Left kidney (tissue), 8 donors: ENCODE measurements at places on chromosomes 5 and 9. TPM values are rescaled to one million over a fixed set of nuclear protein-coding genes. Genes with fewer than 3 reads are reported as not detected.

- DNase-seq, result no peak
Observed at GRCh38 chr5:96758621-96759020, 49.1 kb downstream of the ERAP1 start.

DNA sequence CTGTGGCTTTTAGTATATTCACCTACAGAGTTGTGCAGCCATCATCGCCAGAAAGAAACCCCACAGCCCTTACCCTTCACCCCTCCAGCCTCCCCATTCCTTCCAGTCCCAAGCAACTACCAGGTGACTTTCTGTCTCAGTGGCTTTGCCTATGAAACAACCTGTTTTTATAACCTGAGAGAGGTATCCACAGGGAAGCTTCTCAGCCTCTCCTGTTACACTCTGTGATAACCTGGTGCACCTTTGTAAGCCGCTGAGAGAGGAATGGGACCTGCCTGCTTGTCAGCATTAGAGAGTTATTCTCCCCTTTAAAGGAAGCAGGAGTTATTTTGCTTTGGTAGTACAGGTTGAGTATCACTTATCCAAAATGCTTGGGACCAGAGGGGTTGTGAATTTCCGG, 93.6 kb downstream of the TRIO start:
- no peak for DNase-seq

- DNase-seq, result no peak
Observed at GRCh38 chr9:77811832-77812231, 163.7 kb upstream of the GNA14 start.

The EQTN gene
- polyA plus RNA-seq, result 0.43 TPM

DNA sequence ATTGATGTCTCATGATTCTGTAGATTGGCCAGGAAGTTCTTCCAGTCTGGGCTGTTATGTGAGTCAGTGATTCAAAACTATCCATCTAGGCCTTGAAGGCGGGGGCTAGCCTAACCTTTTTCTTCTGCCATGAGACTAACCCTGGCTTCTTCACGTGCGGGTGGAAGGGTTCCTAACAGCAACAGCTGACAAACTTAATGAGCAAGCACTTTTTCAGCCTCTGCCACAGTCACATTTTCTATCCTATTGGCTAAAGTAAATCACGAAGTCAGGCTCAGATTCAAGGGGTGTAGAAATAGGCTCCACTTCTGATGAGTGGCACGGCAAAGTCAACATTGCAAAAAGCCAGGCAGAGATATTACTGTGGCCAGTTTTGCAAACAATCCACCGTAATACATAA, 68.4 kb downstream of the STK32A start:
- no peak for DNase-seq

GRCh38 chr9:129609486-129610212, 11.3 kb downstream of the C9orf50 start:
- DNase-seq, result no peak

DNA sequence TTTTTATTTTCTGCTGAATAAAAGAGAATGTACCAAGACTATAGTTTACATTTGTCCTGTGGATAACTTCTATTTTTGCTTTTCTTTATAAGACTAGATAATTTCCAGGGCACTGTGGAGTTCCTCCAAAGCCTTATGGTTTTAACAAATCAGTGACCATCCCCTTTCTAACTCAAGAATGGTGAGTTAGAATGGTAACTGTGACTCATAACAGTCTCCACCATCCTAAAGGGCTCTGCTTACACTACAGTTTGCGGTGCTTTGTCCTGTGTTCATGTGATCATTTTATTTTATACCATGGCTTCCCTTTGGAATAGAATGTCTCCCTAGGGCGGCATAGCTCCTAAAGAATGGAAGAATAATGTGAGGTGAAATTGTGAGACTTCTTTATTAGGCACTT, 30.2 kb downstream of the WDR36 start:
- no peak for DNase-seq

The COX7C gene
- 912 TPM for polyA plus RNA-seq

DNA sequence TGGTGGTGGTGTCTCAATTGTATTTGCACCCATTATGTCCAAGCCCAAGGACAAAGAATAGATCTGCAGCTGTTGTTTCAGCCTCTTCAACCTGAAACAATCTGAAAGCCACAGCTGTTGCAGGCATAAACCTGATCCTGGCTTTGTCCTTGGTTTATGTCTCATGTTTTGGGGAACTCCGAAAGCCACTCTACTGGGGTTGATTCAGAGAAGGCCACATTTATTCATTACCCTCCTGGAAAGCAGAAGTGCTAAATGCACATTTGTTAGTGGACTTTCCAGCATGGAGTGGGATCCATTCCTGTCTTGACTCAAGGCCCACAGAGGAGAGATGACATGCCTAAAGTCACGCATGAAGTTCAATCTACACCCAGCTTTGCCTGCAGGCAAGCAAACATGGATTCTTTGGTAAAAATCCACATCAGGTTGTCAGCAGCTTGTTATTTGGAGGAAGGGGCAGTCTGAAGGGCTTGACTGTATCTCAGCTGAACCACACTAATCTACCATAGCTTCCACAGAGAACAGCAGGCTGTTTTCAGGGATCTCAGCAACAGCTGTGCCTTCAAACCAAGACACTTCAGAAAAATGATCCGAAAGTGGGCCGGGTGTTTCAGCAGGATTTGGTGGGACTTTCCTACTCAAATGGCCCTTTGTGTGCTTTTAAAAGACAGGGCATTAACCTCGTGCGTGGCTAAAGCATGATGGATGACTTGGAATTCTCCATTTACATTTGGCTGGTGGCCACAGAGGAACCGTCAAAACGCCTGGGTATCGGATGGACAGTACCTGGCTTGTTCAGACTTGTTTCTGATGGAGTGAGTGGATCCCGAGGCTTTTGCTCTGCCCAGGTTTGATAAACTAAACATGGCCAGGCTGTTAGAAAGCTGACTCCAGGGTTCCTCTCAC, 36.2 kb upstream of the ADAM19 start:
- DNase-seq, result peak; percentile 13

DNA sequence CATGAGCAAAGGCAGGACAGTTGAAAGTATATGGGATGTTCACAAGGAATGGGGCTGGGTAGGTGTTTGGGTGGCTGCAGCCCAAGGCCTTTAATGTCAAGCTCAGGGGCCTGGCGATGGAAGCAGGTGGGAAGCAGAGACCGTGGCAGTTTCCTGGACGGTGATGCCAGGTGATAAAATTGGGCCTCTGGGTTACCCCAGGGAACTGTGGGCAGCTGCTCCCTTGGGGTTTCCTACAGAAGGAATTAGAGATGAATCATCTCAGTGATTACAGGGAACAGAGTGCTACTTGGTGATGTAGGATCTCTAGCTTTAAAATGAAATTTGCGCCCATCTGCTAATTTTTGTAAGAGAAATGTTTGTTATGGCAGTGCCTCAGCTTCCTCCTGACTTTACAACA, 39.2 kb downstream of the TSTD2 start:
- no peak for DNase-seq

DNA sequence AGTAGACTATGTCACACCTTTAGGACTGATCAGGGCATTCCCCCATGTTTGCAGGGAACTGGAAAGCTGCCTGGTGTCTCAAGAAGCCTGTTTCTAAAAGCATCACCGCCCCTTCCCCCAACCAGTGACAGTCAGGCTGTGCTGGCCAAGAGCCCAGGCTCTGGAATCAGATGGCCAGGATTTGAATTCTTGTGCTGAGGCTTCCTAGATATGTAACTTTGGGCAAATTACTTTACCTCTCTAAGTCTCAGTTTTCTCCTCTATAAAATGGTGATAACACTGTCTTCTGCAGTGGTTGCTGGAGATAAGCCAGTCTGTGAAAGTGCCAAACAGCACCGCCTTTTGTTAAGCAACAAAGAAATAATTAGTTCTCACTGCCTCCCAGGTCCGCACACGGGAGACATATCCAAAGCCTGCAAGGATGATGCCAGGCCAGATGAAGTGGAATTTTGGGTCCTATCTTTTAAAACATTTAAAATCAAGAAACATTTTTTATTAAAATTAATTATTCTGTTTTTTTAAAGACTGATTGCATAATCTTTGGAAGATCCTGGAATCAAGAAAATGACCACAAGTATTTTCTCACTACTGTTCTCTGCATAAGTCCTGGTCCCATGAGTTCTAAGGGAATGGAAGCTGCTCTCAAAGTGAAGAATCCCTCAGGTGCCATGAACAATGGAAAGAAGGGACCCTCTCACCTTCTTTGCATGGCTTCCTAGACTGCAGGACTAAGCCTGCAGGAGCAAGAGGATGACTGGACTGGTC, 13.9 kb downstream of the SLC31A2 start:
- no peak for DNase-seq

The ENTPD8 gene
- 0.33 TPM for polyA plus RNA-seq

- DNase-seq, result no peak
Observed at GRCh38 chr5:10912435-10912834, 151.4 kb upstream of the DAP start.

GRCh38 chr9:137458194-137459151, 661 bp downstream of the NSMF start:
- no peak for DNase-seq

The CDH12 gene
- 7.5 TPM for polyA plus RNA-seq

DNA sequence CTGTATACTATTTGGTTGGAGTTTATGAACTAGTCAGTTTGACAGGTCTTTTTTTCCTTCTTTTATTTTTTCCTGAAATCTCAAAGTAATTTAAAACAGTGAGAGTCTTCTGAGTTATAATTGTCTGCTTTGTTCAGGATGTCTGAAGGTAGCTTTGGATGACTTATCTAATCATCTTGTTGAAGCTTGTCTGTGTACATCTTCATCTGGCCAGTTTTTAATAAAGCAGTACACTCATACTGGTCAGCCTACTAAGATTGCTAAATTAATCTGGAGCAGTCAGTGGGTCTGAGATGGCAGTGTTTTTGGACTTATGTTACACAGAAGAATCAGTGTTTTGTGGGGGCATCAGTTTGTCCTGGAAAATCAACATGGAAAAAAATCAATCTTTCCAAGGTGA, 482.4 kb downstream of the CDH10 start:
- DNase-seq, result no peak

DNA sequence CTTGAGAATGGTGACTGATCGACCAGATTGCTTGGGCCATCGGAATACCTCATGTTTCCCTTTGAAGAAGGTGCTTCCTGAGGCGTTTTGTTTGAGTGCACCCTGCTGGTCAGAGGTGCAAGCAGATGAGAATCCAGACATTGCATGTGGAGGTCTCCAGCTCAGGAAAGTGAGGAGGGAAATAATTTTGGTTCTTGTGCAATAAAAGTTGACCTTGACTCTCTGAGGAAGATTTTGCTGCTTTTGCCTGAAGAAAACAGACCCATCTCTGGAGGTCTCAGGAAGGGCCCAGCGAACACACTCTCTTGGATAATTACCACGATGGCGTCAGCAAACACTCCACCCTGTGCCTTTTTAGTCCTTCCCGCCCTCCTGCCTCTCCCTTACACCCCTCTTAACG, 69.7 kb downstream of the GRAMD2B start:
- no peak for DNase-seq

- no peak for DNase-seq
Observed at GRCh38 chr9:35972093-35972492, 14.1 kb upstream of the OR2S2 start.

DNA sequence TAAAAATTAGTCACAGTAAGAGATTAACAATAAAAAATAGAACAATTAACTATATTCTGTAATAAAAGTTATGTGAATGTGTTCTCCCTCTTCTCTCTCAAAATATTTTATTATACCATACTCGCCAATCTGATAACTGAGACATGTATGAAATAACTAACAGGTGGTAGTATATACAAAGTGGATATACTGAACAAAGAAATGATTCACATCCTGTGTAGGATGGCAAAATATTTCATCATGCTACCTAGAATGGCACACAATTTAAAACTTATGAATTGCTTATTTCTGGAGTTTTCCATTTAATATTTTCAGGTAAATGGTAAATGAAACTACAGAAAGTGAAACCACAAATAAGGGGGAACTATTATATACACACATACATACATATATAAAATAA, 152.5 kb downstream of the RNF180 start:
- no peak for DNase-seq

GRCh38 chr5:93588352-93589151, 5.5 kb downstream of the NR2F1 start:
- no peak for DNase-seq

The RBM18 gene
- polyA plus RNA-seq, result 33.0 TPM

The DCP2 gene
- polyA plus RNA-seq, result 48.8 TPM

DNA sequence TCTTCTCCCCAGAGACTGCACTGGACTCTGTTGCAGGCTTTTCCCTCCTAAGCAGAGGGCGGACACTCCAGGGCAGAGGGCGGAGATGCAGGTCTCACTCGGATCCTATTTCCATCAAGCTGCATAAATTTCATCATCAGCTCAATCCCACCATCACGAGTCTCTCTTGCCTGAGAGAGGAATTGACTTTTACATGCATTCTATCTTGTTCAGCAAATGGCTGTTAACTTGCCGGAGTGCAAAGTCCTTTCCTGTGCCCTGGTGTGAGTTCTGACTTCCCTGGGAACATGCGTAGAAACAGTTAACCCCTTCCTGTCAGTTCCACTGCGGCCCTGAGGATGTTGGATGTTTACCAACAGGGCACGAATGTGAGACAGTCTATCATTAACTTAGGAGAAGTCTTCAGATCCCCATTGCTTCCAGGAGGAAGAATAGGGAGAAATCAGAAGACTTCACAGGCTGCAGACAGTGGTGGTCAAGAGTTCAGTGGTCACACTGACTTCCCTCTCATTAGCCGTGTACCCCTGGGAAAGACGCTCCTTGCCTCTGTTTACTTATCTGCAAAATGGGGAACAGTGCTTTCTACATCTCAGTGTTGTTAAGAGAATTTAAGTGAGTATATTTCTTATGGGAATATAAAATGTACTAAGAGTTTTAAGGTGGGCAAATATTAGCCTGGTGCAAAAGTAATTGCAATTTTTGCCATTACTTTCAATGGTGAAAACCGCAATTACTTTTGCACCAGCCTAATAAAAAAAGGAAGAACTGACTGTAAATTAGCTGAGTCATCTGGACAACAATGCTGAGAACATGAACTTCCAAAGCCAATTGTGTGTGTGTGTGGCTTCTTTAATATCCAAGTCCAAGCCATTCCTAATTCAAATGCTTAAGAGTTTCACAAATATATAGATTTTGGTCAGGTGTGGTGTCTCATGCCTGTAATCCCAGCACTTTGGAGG, 248.0 kb downstream of the DRD1 start:
- peak; percentile 27 for DNase-seq

DNA sequence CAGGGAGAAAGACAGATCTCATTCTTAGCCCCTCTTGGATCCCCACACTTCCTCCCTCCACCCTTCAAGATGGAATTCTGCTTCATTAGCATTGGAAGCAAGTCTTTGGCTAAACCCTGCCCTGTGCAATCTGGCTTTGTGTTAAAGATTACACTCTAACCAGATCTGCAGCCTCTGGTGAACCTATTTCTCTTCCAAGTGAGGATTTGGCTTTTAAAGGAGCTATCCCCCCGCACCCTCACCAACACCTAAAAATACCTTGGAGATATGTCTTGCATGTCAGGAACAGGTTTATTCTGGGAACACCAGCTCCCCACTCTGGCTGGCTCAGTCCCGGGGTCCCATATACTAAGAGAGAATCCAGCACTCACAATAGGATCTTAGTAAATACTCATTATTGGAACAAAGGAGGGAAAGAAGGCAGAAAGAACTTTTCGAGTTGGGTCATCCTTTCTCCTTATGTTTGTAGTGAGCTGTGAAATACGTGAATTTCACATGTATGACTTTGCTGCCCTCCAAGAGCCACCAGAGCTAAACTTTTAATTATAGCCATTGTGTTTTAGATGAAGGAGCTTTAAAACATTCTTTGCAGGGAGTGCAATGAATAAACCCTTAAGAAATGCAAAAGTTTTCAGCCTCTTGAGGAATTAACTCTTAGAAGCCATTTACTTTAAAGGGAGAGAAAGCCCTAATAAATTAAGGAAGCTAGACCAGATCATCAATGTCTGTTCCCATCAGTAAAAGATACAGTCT, 53.7 kb upstream of the HRH2 start:
- DNase-seq, result no peak

- no peak for DNase-seq
Observed at GRCh38 chr5:82419559-82420332, 141.6 kb upstream of the RPS23 start.

- no peak for DNase-seq
Observed at GRCh38 chr5:142507531-142508372, 178.1 kb downstream of the FGF1 start.
